ENCODE measurements at places on chromosomes 6 and 20.
A peak's percentile ranks its signal among the peaks of the same experiment; 100 is the strongest.

DNA sequence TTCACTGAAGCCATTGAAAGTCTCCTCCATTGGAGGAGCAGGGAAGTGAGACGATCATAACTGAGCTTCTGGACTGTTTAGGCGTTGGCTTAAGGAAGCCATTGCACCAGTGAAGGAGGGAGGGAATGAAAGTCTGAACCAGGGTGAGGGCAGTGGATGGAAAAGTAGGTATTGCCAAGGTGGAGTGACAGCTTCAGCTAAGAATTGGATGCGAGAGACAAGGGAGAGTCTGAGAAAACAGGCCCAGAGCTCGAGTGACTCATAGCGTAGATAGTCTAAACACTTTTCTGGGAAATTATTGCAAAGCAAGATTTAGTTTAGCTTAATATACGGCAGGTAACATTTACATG is 4.5 kb downstream of the DSP start:
- H3K36me3 ChIP-seq, result peaks cover 27% of the 10 kb centered on the region
- DNase-seq, result no peak
- peak overlapping the region; percentile 98 for H3K4me3 ChIP-seq
- H3K4me1 ChIP-seq, result peaks cover 61% of the 10 kb centered on the region

DNA sequence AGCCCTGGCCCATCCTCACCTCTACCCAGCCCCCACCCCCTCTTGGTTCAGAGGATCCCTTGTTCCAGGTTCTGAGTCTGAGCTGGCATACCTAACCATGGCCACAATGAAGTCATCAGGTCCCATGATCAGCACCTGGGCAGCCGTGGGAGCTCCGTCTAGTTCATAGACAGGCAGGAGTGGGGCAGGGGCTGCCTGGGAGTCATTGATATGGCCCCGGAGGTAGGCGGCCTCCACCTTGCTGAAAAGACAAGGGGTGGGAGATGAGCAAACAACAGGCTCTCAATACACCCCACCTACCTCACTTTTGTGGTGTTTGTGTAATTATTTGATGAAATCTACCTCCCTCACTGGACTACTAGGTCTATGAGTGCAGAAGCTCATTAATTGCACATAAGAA is 20.4 kb downstream of the GGT7 start:
- H3K4me3 ChIP-seq, result no peak overlapping the region
- H3K27ac ChIP-seq, result no peak overlapping the region
- peaks cover 24% of the 10 kb centered on the region for H3K36me3 ChIP-seq
- H3K4me1 ChIP-seq, result no peaks in the 10 kb centered on the region
- no peak for DNase-seq

DNA sequence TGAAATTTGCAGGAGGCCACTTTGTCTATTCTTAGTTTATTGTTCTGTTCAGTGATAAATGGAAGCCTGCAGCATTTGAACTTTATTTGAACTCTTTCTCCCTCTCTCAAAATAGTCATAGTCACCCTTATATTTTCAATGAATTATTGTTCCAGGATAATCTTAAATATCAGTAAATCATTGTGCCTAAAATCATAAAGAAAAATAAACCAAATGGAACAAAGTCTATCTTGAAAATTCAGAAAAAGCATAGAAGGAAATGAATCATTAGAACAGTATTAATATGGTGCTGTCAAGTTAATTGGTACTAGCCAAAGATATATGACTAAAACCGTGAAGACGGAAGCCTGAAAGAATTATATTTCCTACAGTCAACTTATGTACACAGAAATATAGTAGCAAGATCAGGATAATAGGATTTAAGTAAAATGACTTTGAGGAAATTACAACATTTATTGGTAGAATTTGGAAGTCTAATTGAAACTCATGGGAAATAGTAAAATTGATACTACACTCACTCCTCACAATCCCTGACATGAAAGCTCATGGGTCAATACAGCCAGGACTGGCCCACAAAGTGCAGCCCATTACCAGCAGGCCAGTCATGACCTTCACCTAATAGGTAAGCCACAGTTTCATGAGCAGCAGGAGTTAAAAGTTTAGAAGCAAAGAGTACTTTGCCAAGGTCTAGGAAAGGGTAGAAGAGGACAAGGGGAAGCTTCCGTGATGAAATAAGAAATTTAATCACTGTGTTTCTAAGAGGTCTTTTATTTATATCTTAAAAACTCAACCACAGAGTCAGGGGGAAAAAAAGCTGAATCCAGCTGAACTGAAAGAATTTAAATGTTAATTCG is 119.9 kb upstream of the ENPP5 start:
- H3K4me3 ChIP-seq, result no peak overlapping the region
- H3K36me3 ChIP-seq, result no peaks in the 10 kb centered on the region
- no peak for DNase-seq
- H3K4me1 ChIP-seq, result peaks cover 9% of the 10 kb centered on the region
- no peaks in the 10 kb centered on the region for H3K27me3 ChIP-seq
- H3K27ac ChIP-seq, result no peak overlapping the region

GRCh38 chr6:11168091-11168635 is 56.6 kb upstream of the ERVFRD-1 start:
- no peak overlapping the region for H3K4me3 ChIP-seq
- H3K27me3 ChIP-seq, result no peaks in the 10 kb centered on the region
- peaks cover 22% of the 10 kb centered on the region for H3K4me1 ChIP-seq
- no peak for DNase-seq
- H3K36me3 ChIP-seq, result no peaks in the 10 kb centered on the region

DNA sequence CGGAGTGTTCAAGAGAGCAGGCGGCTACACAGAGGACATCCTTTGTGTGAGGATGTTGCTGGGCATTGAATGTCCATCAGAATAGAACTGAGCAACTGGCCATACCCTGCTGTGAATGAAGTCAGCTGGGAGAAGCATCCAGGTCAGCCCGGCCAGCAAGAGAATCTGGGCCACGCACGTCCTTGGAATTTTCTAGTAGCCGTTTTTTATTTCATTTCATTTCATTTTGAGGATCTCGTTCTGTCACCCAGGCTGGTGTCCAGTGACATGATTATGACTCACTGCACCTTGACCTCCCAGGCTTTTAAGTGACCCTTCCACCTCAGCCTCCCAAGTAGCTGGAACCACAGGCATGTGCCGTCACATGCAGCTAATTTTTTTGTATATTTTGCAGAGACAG is 97.9 kb downstream of the SSR1 start:
- DNase-seq, result no peak
- peaks cover 57% of the 10 kb centered on the region for H3K36me3 ChIP-seq
- H3K27ac ChIP-seq, result no peak overlapping the region

- H3K27me3 ChIP-seq, result no peaks in the 10 kb centered on the region
- peak overlapping the region; percentile 67 for H3K27ac ChIP-seq
- peak overlapping the region; percentile 21 for H3K4me3 ChIP-seq
- no peak for DNase-seq
- peaks cover 18% of the 10 kb centered on the region for H3K4me1 ChIP-seq
Observed at GRCh38 chr6:15357782-15358181, 111.9 kb downstream of the JARID2 start.

DNA sequence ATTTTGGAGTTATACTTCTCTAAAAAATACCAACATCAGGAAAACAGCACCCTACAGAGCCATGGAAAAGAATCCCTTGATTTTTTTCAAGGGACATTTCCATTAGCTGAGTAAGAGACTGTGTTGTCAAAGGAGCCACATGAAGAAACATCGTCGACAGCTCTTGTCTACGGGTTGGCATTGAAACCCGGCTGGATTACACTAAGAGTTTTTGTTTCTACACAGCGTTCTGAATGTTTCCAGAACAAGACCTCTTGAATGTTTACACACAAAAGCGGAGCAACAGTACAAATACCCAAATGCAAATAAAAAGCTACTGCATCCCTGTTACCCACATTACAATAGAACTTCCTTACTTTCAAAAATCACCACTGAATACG is 2.4 kb upstream of the MYLK4 start:
- DNase-seq, result no peak
- no peak overlapping the region for H3K4me3 ChIP-seq
- no peak overlapping the region for H3K27ac ChIP-seq

DNA sequence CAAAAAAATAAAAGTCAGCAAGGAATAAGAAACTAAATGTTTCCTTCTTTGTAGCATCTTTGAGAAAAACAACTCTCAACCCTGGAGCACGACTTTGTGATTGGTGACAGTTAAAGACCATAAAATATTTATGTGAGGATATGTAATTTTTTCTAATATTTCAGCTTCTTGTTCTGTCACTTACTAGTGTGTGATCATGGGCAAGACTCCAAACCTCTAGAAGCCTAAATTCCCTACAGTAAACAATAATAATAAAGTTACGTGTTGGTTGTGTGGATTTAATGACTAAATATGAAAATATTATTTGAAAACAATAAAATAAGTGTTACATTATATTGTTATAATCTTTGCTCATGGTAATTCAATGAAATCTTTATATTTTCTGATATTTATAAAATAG is 735.6 kb upstream of the MARCKS start:
- no peak overlapping the region for H3K27ac ChIP-seq
- no peak overlapping the region for H3K4me3 ChIP-seq
- no peaks in the 10 kb centered on the region for H3K27me3 ChIP-seq
